ENCODE measurements at places on chromosomes 3 and 15.

- no peak for DNase-seq
Observed at GRCh38 chr3:11565072-11565471, 78.6 kb downstream of the VGLL4 start.

DNA sequence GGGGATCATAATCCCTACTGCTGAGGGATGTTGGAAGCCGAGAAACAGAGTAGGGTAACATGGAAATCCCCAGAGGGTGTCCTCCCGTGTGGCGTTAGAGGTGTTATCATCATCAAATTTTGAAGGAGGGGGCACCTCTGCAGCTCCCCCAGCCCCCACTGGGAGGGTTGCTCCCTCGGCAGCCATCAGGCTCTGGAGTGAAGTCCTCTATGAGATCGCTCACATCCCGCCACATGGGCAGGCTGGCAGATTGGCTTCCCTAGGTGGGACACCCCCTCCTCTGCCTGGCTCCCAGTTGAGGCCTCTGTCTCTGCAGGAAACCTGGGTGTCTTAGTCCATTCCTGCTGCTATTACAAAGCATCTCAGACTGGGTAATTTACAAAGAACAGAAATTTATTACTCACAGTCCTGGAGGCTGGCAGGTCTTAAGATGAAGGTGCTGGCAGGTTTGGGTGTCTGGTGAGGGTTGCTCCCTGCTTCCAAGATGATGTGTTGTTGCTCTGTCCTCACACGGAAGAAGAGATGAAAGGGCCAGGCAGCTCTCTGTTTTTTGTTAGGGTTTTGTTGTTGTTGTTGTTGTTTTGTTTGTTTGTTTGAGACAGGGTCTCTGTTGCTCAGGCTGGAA lies 120.5 kb downstream of the NUP210 start:
- no peak for DNase-seq

GRCh38 chr3:106425026-106425425 lies 556.2 kb upstream of the CBLB start:
- peak; percentile 20 for DNase-seq

GRCh38 chr3:94071713-94072284 lies 8.9 kb downstream of the NSUN3 start:
- DNase-seq = no peak

DNA sequence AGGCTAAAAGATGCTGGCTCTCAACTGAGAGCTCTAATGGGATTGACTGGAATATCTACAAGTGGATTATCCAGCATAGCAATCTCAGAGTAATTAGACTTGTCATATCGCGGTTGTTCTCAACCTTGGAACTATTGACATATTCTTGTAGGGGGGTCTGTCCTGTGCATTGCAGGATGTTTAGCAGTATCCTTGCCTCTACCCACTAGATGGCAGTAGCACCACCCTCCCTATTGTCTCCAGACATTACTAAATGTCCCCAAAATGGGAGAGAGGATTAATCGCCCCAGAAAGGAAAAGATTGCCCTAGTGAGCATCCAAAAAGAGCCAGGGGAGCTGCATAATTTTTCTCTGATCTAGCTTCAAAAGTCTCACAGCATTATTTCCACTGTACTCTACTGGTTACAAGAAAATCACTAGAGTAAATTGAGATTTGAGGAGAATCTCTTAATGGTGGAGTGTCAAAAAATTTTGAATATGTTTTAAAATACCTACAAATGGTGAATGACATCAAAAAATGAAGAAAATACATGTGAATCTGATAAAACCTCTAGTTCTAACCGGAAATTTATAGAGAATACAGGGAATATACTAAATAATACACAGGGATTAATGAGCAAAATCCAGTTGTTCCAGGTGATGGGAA lies 388.2 kb upstream of the AGTR1 start:
- peak; percentile 10 for DNase-seq

GRCh38 chr3:146585156-146585555 lies 20.0 kb downstream of the PLSCR5 start:
- no peak for DNase-seq

DNA sequence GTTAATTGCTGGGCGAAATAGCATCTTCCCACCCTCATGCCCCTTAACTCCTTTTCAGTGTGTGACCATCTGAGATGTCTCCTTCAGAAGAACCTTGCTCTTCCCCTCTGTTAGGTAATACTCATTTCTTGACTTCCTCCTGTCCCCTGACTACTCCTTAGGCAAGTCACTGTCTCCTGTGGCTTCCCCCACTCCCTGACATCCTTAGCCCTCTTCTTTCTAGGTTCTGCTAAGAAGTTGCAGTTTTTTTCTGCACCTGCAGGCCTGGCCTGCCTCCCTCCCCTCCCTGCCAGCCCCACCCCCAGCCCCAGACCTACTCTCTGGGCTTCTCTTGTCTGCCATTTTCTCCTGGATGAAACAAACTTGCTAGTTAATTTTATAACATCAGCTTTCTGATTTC lies 15.2 kb upstream of the EID1 start:
- no peak for DNase-seq

DNA sequence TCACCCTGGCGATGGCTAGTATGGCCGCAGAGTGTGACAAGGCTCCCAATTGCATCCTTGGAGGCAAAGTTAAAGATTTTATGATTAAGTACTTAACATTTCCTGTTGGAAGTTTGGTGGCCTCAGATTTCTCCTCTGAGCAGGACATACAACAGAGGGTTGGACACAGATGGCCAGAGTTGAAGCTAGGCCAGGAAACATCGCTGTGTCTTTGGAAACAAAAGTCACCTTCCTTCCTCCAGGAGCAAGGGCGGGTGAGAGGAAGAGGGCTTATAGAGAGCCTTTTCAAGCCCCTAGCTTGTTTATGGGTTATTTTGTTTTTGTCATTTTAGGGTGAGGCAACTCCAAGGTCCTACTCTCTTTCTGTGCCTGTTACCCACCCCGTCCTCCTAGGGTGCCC lies 24.2 kb downstream of the SLC6A1 start:
- DNase-seq = no peak

DNA sequence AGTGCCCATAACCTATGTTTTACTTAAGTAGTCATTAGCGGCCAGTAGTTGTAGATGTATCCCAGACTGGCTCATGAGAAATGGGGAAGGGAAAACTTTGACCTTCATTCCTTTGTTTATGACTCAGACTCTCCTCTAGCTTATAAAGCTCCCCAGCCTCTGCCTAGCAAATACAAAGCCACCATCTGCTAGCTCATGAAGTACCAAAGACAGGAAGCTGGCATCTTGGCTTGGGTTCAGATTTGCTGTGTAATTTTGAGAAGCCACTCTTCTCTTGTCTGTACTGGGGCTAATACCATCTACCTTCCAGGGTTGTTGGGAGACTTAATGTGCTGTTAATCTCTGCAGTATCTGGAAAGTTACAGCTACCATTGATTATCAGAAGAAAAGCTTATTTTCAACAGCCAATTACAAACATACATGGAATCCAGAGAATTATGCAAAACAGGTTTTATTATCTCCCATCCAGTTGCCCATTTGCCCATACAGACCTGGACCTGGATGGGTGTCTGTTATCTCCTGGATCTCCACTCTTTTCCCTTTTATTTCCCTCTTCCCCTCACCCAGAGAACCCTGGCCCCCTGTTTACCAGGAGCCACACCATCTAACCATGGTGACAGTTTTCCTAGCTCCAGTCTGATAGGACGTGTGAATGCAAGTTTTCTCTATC lies 153.8 kb downstream of the SEMA6D start:
- peak; percentile 44 for DNase-seq

- no peak for DNase-seq
Observed at GRCh38 chr3:153973722-153974265, 147.4 kb upstream of the ARHGEF26 start.

DNA sequence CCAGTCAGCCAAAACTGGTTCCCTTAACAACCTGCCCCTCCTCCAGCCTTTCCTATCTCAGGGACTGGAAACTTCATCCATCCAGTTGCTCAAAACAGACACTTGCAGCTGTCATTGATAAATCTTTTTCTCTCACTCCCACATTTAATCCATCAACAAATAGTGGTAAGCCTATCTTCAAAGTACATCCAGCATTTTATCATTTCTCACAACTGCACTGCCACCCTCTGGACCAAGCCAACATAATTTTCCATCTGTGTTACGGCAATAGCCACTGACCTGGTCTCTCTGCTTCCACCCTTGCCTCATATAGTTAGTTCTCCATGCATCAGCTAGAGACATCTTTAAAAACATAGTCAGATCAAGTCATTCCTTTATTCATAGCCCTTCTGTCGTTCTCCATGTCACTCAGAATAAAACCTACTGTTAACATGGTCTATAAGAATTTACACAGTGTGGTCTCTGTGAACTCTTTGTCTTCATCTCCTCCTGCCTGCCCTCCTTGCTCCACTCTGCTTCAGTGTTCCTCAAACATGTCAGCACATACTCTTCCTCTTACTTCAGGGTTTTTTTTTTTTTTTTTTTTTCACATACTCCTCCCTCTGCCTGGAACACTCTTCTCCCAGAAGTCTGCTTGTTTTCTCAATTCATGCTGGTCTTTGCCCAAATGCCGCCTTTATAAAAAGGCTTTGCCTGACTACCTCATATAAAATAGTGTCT lies 102.5 kb upstream of the COL6A5 start:
- DNase-seq = no peak

GRCh38 chr3:189305412-189305811 lies 133.6 kb downstream of the TPRG1 start:
- no peak for DNase-seq

GRCh38 chr3:67044295-67044694 lies 46.2 kb downstream of the KBTBD8 start:
- no peak for DNase-seq

DNA sequence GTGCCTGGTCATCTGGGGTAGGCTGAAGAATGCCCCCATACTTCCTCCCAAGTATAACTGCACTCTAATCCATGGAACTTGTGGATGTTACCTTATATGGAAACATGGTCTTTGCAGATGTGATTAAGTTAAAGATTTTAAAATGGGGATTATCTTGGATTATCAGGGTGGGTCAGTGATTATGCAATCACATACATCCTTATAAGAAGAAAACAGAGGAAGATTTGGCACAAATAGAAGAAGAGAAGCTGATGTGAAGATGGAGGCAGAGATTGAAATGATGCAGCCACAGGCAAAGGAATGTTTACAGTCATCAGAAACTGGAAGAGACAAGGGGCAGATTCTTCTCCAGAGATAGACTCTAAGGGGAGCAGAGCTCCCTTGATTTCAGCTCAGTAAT lies 1.8 kb upstream of the MRPS22 start:
- DNase-seq = no peak

All from GM04504 (cell line).